ENCODE measurements at places on chromosomes 12 and 14.

GRCh38 chr14:95143808-95144620 lies 13.3 kb downstream of the DICER1 start:
- no peak for DNase-seq

GRCh38 chr14:38254571-38255407 lies 1.1 kb downstream of the CLEC14A start:
- DNase-seq, result no peak

DNA sequence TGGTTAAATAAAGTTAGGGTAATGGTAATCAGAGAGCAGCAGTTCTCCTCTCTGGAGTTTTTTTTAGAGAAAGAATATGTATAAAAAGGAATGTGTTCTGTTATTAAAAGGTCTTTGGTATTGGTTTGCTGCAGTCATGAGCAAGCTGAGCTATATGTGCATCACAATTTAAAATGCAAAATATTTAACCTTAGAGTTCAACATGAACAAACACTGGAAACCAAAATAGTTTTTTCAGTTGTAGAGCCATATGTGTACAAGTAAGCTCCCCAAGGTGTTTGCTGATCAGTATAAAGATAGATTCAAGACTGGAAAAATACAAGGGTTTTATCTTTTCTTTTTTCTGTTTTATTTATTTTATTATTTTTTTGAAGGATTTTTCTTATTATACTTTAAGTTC lies 245.0 kb downstream of the NUBPL start:
- no peak for DNase-seq

DNA sequence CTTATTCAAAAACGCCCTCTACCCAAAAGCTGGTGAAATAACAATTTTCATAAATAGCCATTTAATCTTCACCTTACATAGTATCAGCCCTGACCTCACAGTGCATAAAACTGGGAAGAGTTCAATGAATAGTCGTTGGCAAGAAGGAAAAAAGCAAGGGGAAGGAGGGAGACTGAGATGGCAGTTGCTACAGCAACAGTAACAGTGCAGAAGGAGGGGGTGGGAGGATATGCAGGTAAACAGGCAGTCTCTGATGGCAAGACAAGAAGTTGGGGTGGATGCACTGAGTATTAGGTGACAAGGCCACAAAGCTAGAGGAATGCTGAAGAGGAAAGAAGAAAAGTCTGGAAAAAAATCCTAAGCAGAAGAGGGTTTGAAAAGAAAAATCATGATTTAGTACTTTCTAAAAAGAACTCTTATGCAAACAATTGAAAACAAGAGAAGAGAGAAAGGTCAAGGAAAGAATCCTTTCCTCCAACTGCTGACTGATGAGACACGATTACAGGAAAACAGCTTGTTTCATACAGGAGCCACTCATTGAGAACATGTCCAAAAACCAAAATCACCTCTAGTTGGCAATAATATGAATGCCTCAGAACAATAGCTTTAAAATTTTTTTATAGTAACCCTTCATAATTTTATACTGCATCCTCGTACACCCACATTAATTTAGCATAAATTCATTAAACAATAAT lies 56.0 kb downstream of the DCAF5 start:
- no peak for DNase-seq

DNA sequence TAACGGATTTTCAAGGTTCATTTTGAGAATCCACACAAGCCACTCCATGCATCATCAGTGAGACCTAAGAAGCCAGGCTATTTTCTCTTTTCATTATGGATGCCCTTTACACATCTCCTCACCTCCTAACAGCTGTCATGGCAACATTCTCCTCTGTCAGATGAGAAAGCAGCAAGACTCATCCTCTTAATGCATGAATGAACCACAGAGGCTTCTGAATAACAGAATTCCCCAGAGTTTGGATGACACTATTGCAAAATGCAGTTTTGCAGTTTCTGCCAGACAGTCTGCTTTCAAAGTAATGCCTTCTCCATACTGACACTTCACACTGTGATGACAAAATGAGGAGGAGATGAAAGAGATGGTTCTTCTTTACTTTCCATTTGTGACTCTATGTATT lies 286.7 kb upstream of the GRIP1 start:
- DNase-seq, result no peak

GRCh38 chr12:108247130-108247529 lies 92.0 kb downstream of the CMKLR1 start:
- DNase-seq, result no peak

DNA sequence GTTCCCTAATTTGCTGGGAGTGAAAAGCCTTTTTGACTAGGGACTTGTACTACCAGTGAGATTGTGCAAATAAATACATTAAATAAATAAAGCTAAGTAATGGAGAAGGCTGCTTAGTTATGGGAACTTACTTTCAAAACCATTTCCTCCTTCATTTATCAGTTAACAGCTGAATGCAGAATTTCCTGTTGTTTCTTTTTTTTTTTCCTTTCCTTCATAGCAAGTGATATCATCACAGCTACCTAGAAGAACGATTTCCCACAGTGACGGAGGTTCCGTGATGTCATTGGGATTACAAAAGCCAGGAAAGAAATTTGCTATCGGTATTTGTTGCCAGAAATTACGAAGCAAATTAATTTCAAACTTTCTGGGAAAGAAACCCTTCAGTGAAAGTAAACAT lies 42.1 kb upstream of the SOCS2 start:
- no peak for DNase-seq

DNA sequence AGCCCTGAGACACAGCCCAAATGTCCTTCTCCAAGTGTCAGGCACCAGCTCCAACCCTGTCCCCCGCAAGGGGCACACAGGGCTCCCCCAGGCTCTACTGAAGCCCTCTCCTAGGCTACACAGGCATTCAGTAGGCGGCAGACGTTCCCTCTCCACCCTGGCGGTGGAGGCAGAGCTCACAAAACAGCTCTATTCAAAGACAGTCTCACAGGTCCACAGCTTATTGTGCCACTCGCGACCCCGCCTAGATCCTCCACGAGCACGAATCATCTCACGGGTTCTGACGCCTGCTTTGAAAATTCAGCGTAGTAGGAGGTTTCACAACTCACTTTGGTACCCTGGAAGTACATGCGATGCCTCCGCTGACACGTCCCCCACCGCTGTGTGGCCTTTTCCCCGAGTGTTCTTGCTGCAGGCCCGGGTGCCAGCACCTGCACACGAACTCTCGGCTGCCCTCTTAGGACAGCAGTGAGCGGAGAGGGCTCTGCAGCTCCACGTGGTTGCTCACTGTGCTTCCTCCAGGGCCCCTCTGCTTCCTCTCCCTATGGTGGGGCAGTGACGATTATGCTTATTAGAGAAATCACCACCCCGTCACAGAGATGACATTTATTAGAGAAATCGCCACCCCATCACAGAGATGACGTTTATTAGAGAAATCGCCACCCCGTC lies 78.5 kb downstream of the ADGRD1 start:
- no peak for DNase-seq

GRCh38 chr14:92323011-92323915 lies at the start of gene SLC24A4:
TSS of gene SLC24A4 (plus strand) at chr14:92323165. CDS start at chr14:92323831, 666 bp downstream.
- no peak for DNase-seq

DNA sequence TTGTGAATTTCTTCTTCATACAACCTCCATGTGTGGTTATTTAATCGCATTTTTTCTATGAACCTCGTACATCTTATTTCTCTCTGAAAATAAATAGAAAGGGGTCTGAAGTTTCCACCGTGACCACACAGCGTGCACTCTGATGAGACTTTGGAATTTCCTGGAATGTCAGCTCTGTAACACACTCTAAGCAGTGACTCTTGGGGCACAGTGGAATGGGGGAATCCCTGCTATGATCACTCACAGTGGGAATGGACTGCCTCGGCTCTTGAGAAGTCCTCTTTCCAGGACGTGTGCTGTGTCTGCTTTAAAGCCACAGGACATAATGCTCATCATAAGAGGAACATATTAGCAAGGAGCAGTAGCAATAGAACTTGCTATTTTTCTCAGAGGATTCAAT lies 416.2 kb downstream of the EGLN3 start:
- no peak for DNase-seq

- DNase-seq, result peak; percentile 16
Measured at GRCh38 chr12:115044073-115044472, 360.1 kb upstream of the TBX3 start.

DNA sequence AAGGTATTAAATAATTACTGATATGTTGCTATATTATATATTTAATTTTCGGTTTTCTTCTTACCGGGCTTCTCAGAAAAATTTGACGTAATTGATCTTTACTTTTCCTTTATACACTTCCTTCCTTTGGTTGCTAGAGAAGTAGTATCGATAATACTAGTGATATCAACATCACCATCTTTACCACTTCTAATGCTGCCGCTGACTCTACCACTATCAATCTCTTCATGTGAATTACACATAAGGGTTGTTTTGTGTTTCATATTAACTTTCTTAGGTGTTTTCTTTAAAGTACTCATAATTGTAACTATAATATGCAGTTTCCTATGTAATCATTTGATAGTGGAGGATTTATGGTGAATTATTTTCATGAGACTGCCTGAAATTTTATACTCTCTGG lies 30.9 kb upstream of the KLRF1 start:
- no peak for DNase-seq

- no peak for DNase-seq
Measured at GRCh38 chr14:94560291-94560665, 964 bp upstream of the SERPINA4 start.

- peak; percentile 57 for DNase-seq
Measured at GRCh38 chr12:15534322-15534721, 212.0 kb downstream of the PTPRO start.

DNA sequence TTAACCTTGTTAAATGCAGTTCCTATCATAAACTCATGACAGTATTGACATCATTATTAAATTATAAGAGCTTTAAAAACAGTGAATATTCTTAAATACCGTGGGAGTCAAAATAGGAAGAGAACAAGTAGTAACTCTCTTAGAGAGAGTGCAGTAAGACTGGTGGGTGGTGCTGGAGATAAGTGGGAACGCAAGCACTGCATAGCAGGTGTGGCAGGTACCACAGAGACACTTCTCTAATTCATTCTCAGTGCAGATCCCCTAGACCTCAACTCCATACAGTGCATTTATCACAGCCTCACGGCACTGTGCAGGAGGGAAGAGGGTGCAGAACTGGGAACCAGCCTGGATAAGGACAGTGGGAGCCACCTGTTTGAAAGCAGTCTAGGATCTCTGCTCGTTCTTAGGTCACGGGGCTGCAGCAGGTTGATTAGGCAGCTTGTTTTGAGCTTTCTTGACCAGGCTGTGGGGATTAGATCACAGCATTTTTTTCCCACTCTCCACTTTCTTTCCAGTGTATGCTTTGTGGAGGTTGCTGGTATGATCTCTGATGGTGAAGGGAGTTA lies 165.6 kb downstream of the PRKCH start:
- DNase-seq, result no peak

DNA sequence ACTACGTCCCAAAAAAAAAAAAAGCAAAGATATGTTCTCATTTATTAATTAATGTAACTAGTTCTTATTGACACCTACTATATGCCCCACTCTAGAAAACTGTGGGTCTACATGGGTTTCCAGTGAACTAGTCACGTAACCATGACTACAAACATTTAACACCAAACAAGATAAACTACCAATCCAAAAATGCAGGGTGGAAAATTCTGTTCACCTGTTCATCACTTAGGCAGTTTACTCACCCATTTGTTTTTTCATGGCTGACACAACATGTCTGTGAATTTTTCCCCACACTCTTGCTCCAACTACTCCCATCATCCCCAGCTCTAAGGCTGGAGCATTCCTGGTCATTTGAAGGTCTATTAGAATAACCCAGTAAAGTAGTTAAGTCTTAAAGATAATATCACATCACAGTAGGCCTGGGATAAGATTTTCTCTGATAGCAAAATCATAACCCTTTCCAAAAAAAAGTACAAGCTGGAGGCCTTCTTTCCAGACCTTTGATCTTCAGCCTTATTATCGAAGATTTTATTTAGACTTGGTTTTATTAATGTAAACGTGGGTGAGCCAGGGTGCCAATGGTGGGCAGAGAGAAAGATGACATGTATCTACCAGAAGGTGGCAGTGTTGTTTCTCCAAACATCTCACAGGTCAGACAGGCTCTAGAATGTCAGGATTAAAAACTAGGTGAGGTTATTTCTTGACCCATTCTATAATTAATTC lies 61.6 kb upstream of the DAAM1 start:
- peak; percentile 64 for DNase-seq

DNA sequence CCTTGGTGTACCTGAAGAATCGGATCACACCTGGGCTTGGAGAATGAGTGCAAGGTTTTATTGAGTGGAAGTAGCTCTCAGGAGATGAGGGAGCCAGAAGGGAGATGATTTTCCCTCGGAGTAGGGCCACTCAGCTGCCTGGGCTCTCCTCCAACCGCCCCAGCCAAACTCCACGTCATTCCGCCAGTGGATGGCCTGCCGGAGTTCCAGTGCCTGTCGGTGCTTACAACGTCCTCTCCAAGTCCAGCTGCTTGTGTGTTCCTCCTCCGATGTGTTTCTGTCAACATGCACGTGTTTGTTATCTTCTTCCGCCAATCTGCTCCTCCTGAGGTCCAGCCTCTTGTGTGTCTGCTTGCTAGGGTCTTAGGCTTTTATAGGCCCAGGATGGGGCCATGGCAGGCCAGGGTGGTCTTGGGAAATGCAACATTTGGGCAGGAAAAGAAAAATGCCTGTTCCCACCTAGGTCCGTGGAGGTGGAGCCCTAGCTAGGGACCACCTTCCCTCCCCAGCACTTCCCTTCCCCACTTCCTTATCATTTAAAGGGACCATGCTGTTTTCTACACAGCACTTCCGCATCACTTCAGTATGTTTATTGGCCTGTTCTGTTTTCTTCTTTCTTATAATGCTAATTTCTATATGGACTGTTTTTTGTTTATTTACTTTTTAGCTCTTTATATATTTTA lies 343.2 kb downstream of the PDZRN4 start:
- no peak for DNase-seq

DNA sequence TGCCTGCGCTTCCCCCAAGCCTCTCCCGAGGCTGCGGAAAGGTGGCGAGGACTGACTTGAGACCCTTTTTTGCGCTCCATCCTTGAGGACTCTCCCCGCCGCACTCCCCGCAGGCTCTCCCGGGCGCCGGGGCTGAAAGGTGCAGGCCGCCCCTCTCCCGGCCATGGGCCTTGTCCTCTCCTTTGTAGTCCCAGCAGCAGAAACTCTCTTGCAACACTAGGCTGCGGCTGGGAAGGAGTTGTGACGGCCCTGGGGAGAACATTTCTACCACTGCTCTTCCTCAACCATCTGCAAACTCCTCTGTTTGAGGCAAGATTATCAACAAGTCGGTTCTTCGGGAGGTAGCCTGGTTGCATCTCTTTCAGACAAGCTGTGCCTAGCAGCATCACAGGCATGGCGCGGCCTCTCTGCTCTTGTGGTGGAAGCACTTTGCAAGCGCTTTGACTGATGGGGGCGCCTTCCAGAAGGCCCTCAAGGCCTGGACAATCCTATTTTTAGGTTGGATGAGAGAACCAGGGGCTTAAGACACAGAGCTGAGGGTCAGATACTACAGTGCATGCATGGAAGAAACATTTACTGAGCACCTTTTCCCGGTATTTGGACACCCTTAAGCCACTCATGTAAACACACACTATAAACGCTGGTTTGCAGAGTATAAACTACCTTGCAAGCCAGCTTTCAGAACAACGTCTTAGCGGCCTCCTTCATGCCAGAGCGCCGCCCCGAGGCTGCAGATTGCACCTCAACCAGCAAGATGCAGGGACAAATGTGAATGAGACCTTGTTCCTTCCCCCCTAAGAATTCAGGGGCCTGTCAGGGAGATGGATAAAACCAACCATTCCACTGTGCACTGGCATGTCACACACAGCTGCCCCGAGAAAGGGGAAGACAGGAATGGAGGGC lies 1.2 kb upstream of the PRIMA1 start:
- no peak for DNase-seq

Measured in H4 (cell line).